NCI-H1105 (cell line): ENCODE measurements at places on chromosomes 2 and 18.
A peak's percentile ranks its signal among the peaks of the same experiment; 100 is the strongest.

GRCh38 chr2:20421988-20422370, 24.9 kb upstream of the RHOB start:
- DNase-seq: no peak

DNA sequence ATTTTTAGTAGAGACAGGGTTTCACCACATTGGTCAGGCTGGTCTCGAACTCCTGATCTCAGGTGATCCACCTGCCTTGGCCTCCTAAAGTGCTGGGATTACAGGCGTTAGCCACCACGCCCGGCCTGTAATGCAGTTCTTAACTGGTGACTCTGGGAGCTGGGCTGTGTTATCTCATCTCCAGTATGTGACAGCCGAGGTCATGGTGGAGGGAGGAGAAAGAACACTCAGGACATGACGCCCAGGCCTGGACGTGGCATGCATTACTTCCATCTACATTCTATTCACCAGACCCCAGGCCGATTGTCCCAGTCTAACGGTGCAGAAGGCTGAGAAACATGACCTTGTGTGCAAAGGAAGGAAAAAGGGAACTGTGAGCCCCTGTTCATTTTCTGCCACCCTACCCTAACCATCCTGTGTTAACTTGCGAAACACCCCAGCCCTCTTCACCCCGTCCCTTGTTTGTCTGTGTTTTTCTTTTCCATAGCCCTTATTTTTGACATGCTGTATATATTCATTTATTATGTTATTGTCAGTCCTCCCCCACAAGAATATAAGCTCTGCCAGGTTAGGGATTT, 88.1 kb upstream of the ASAP2 start:
- no peak for DNase-seq

DNA sequence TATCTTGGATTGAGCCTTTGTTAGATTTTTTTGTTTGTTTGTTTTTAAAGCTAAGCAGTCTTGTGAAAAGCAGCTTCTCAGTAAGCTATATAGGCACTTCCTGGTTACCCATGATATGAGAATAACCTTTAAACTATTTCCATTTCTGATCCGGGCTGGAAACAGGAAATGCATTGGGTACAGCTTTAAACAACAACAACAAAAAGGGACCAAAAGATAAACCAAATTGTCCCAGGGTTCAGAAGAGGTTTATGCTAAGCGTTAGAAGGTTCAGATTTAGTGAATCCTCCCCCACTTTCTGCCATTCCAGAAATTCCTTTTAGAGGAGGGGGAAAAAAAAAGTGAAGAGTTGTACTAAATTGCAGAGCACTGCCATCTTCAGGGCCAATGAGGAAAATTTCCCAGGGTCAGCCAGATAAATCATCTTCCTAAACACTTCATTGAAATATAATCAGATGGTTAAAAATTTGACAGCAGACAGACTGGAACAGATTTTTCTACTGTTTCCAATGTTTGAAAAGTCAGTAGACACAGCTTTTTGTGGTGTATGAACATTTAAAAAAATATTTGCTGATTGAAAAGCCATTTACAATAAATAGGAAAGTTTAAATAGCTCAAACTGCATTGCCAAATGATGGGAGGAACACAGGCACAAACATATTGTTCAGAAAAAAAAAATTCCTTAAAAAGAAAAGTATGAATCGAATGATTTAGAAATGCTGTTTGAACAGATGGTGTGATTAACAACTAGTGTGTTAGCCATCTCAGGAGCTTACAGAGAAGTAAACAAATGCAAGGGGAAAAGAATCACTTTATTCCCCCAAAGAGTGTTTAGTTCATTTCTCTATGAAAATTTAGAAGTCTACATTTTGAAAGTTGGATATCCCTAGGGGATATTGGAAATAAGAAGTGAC, 189.9 kb upstream of the TANK start:
- peak; percentile 18 for DNase-seq

- DNase-seq: no peak
These were observed 43.8 kb upstream of the ITPRID2 start for GRCh38 chr2:181847702-181848101.

GRCh38 chr2:234259440-234259839, 208.9 kb downstream of the SPP2 start:
- DNase-seq: no peak

GRCh38 chr2:175806125-175806490, 196.0 kb downstream of the LNPK start:
- no peak for DNase-seq

DNA sequence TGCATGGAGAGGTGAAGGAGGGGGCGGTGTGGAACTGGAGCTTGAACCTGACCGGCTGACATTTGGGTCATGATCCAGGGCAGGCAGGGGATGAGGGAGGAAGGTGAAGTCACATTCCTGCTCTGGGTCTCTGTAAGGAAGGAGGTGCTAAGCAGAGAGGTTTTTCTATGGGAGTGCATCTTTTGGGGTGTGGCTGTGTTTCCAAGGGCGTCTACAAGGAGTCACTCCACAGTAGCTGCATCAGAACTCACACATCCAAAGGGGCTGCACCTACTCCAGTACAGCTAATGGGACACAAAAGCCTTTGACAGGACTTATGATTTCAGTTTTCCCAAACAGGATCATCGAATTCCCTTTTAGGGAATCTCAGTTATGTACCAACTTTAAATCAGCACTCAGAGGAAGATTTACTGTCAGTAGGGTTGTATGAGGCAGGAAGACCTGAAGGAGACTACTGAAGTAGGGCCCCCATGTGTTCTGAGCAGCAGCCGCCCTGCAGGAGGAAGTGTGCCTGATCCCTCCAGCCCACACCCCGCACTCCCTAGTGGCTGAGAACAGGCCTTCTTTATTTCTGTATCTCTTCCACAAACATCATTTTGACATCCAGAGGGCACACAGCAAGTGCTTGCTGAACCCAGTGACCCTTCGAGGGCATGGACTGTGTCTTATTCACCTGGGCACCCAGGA, 137.2 kb downstream of the CELF4 start:
- no peak for DNase-seq

DNA sequence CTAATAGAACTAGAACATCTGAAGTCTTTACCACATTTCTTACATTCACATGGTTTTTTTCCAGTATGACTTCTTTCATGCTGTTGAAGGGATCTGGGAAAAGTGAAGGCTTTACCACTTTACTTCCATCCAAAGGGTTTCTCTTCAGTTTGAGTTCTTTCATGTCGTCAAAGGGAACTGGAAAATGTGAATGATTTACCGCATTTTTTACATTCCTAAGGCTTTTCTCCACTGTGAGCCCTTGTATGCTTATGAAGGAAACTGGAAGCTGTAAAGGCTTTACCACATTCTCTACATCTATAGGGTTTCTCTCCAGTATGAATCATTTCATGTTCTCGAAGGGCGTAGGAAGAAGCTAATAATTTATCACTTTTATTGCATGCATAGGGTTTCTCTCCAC, 46.7 kb downstream of the NBEAL1 start:
- DNase-seq: no peak

- no peak for DNase-seq
These were observed 702.8 kb upstream of the LINC00305 start for GRCh38 chr18:64851726-64852125.

DNA sequence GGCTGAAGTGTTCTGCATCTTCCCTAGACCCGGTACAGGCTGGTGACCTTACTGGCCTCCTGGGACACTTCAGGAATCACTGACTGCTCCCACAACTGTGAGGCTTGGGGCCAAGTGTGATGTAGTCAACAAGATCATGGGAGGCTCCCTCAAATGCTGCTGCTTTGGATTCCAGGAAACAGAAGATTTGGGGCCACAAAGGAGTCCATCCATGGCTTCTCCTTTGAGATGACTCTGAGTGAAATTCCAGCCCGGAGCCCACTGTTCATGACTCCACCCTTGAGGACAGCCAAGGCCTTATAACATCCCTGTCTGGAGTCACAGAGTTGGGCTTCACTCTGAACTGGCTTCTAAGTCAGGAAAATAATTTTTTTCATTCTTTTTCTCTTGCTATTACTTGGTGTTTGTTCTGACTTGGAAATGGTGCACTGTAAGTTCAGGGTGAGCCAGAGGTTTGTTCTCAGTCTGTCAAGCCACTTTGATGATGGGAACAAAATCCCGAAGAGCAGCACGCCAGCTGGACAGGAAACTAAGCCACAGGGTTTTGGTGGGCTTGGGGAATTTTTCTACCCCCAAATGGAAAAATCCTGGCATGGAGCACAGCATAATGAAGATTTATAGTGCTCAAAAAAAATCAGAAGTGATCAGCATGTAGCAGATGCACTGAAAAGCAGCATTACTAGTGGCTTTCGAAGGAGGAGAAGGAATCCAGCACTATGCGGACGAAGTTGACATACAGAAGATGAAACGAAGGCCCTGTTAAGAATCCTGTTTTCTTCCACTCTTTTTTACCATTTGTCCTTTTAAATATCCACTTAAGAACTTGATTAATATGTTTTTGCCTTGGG, 98.1 kb upstream of the ZFP36L2 start:
- DNase-seq: no peak

DNA sequence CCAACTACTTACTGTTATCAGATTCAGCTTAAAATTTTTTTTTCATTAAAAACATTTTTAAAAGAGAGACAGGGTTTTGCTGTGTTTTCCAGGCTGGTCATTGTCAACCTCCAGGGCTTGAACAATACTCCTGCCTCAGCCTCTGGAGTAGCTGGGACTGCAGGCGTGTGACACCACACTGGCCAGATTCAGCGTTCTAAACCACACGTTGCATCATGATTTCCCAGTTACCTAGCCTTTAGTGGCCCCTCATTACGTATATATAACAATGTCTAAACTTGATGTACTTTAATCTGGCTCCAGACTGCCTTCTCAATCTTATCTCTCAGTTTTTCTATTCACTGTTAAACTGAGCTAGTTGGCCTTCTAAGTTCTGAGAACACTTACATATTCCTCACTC, 89.6 kb downstream of the COMMD1 start:
- DNase-seq: no peak

DNA sequence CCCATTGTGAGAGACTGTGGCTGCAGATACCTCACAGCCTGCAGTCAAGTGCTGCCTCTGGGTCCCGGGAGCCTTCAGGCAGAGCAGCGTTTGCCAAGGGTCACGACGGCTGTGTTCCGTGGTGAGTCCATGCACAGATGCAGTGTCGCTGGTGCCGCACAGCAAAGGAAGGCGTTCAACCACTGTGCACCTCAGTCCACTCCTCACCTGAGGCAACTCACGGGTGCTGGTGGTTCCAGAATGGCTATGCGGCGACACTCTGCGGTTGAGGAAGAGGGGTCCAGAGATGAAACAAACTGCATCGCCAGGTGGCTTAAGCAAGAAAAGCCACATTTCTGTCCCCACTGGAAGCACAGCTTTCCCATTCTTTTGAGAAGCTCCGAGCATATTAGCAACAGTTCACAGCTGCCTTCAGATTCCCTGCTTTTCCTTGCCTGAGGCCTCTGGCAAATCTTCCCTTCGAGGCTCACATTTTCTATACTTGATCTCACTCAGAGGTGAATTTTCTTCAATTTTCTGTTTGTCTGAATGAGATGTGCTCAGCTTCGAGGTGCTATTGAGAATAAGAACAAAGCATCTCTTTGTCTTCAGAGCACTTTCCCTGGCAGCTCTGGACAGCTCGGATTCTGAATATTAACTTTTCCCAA, 208.8 kb upstream of the TWIST2 start:
- DNase-seq: no peak

DNA sequence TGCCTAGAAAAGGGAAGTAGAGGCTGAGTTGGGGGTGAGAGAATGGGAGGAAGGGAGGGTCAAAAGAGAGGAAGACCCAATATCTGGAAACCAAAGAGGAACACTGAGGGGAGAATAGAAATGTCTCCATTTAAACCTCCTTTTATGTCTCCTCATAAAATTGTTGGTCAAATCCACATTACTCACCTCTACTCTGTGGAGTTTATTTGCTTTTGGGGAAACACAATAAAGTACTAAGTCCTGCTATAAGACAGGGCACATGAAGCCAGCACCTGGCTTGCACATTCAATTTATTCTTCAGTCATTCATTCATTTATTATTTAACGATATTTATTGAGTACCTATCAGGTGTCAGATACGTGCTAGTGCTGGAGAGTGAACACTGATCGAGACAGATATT, 60.3 kb upstream of the NFE2L2 start:
- no peak for DNase-seq
